ENCODE measurements at places on chromosomes 12 and 14. TPM values are rescaled to one million over a fixed set of nuclear protein-coding genes. Genes with fewer than 3 reads are reported as not detected.

DNA sequence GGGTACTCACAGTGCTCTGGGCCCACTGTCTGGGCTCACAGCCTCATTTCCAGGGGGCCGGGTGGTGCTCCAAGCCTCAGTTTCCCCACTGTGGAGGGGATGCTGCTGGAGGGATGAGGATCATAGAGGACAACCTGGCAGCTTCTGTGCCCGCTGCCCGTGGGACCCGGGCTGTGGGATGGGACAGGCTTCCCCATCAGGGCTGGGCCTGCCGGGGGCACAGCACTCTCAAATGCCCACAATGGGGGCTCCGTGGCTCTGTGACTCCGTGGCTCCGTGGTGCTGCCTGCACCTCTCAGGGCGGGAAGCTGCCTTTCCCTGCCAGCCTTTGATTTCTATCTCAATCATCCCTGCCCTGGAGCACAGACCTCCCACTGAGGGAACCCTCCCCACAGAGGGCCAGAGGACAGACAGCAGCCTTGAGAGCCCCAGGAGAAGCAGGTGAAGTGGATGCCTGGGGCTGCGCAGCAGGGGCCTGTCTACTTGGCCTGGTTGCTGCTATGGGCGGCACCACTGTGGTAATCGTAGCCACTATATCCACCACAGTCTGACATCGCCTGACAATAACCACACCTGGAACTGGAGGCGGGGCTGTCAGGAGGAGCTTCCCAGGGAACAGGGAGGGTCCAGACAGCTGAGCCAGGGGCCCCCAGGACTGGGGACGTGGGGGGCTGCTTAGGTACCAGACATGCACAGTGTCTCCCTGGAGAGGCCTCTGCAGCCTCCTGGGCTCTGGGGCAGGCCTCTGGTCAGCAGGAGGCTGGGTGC lies 375.9 kb downstream of the TMEM121 start:
- no peak for DNase-seq

DNA sequence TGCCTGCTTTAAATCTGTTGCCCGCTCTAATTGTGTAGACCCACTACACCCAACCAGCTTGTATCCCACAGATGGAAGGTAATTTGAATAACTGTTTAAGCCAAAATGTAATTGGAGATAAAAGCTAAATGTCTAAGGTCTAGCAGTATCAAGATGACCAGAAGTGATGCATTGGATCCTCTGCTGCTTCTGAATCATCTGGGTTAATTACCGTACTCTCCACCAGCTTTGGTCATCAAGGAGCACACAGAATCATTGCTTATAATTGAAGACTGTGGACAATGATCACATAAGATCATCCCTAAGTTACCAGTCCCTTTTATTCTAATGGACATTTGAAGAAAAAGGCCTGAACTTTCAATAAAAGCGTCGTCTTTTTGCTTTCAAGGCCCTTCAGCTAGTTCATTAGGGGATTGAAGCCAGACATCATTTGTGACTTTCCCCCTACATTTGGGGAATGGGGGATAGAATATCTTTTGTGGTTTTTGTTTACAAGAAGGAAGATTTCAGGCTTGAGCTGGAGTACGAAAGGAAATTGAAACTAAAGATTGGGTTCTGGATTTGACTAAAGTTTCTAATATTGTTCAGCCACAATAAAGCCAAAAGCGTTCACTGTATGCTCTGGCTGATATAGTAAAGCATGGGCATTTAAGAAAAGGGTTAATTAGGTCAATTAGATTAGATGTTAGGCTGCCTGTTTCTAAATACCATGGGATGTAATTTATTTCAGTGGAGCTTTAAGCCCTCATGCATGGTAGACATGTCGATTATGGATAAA lies 123.2 kb downstream of the CHST11 start:
- DNase-seq, result no peak

DNA sequence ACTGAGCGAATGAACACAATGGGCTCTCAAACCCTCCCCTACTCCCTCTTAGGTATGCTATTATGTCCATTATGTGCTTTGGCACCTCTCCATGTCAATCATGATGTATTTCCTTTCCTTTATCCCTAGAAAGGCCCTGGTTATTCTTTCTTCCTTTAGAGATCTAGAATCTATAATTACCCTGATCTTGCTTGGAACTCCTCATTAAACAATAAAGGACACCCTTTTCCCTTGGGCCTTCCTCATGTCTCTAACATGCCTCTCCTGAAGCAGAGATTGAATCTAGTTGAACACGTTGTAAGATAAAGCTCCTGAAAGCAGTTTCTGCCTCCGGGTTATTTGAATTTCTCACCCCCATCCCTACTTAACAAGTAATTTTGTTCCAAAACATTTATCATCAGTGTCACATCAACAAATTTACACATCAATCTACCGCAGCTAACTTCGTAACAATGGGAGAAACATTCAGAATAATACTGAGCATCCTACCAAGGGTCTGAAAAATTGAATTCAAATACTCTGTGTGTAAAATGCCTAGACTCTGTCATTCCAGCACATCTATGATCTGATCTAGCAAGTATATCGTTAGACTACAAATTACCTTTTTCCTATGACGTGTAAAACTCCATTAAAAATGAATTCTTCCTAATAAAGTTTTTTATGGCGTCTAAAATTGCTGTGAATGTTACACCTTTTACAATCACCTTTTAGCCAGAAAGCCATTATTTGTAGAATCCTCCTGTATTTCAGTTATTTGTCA lies 5.4 kb downstream of the USP44 start:
- DNase-seq, result peak; percentile 69

GRCh38 chr14:100056431-100056830 lies 8.8 kb upstream of the EVL start:
- peak; percentile 51 for DNase-seq

- peak; percentile 96 for DNase-seq
Observed at GRCh38 chr12:68406134-68406576, 74.0 kb upstream of the MDM1 start.

- no peak for DNase-seq
Observed at GRCh38 chr12:42903736-42904135, 314.2 kb upstream of the PRICKLE1 start.

DNA sequence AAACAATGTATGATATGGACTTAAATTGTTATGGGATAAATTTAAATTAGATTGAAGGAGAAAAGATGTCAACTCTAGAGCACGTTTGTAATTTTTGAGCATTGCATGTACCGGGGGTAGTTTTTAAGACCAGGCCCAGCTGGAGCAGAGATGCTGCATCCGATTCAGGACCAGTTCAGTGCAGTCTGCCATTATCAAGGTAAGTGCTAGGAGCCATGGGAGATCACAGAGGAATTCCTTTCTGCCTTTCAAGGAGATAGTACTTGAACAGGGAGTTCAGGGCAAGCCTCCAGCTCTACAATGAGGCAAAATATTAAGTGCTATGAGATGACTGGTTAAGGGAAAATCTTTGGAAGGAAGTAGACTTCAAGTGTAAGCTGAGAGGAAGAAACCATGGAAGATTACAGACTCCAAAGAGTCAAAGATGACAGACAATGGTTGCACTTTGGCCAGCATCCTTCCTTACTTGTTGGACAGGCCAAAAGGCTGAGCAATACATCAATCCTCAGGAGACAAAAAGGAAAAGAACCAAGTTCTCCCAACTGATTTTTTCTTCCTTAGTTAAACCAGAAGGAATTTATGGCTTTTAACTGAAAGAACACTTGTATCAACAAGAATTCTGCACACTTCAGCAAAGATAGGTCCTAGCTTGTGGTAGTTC lies 113.2 kb upstream of the HIF1A start:
- no peak for DNase-seq

DNA sequence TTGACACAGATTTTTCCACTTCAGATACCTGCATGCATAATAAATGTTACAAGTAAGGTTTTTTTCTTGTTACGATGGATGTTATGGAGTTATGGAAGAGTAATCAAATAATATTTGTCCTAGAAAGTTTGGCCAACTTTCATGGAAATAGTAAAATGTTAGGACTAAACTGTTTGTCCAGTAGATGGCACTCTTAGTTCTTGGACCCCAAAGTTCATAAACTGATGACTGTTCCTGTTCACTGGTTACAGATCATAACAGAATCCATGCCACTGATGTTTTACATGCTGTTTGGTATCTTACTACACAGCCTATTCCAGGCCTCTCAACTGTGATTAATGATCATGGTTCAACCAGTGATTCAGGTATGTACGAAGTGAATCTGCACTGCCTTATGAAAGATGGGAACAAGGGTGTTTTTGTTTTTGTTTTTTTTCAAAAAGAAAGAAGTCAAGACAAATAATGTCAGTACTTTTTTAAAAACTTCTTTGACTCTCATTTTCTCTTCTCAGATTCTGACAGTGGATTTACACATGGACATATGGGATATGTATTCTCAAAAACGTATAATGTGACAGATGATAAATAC lies 48.8 kb upstream of the SLCO1C1 start:
- DNase-seq, result peak; percentile 58

TAS2R46 gene
- 0.14 TPM for polyA plus RNA-seq

DNA sequence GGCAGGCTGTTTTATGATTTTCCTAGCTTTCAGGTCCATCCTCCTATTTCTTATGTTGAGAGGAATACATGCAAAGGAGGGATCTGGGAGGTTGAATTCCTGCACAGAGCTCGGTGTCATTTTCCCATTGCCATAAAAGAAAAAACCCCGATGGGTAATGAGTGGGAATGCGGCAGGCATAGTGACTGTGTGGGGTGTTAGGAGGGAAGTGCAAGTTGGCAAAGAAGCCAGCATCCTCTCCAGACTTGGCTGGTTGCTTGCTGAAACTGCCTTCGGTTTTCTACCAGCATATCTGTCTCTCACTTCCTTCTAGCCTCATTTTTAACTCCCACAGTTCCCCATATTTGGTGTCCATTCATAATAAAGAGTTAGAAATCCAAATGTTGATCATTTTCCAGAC lies 1046.1 kb downstream of the SLC6A15 start:
- no peak for DNase-seq

DNA sequence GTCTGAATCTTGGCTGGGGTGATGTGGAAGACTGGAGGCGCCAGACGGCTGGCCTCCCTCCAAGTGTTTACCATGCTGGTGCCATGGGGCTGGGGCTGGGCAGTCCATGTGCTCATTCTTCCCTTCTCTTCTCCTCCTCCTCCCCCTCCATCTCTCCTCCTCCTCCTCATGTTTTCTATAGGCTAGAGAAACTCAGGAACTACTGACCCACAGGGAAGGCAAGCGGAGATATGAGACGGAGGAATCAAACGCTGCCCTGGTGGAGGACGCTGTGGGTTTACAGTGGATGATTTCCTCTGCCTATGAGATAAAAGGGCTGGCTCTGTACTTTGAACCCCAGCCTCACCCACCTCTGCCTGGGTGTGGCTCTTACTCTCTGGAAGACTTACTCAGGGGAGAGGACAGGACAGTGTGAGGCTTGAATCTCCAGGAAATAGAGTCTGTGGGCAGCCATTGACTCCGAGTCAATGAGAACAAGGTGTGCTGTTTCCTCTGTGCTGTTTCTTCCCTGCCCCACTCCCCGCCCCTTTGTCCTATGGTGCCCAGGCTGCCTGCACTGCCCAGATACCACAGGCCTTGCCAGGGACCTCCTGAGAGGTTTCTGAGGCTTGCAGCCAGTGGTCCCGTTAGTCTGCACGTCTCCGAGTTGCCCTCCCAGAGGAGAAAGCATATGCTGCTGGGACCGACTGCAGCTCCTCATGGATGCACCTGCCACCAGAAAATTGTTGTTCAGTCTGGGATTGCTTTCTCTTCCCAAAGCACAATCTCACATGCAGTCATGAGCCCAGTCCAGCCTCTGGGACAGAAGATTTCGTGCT lies 132.6 kb upstream of the ARHGAP5 start:
- DNase-seq, result no peak

CISTR gene
- polyA plus RNA-seq, result not detected

PLEKHG7 gene
- polyA plus RNA-seq, result not detected

DNA sequence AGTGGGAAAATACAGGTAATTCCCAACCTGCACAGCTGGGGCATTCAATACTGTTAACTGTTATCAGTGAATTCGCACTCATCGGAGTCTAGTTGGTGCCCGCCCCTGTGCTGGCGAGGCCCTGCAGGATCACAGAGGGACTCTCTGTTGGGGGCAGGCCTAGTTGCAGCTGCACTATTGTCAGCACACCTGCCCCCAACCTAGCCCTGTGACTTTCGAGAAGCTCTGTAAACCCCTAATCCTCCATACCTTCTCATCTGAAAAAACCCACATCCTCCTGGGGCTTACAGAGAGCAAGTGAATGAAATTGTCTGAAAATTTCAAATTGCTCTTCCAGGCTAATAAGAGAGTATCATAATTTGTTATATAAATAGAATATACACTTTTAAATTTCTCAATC lies 132.2 kb upstream of the NUDT4 start:
- no peak for DNase-seq

DNA sequence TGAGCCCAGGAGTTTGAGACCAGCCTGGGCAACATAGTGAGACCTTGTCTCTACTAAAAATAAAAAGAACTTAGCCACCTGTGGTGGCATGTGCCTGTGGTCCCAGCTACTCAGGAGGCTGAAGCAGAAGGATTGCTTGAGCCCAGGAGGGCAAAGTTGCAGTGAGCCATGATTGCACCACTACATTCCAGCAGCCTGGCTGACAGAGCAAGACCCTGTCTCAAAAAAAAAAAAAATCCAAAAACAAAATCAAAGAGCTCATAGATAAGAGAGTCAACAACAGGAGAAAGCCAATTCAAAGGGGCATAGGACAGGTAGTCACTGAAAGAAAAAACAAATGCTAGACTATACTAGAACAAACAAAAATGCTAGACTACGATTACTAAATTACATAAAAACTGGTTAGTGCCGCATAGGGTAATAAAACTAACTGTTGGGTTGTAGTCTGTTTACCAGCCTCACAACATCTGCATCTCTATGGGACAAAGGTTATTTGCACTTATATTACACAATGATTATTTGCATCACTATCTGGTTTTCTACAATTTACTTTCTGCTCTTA lies 16.6 kb upstream of the EEA1 start:
- no peak for DNase-seq

DNA sequence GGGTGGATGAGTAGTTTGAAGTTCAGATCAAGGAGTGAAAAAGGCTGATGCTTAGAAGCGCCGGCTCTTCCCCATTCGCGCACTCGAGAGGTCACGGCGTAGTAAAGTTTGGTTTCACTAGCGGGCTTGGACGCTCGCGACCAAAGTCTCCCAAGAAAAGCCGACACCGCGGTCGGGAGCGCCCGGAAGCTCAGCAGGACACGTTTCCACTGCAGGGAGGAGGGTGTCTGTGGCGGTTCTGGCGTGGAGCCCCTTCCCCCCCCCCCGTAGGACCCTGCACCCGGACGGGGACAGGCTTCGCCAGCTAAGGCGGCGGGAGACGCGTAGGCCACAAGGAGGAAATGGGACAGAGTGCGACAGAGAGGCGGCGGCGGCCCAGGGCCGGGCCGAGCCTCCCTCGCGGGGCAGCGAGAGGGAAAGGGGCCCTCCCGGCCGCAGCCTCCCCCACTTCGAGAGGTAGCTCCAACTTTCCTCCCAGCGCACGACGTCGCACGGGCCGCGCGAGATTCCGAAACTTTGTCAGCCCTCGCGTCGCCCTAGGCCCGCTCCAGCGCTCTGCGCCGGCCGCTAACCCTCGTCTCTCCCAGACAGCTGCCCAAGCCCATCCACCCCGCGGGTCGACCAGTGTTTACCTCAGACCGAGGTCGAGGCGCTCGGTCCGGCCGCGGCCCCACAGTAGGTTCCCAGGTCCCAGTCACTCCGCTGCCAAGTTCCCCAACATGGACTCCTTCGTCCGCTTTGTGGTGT lies 480 bp downstream of the SCAF11 start:
- peak; percentile 55 for DNase-seq

INHBC gene
- polyA plus RNA-seq, result not detected

- no peak for DNase-seq
Observed at GRCh38 chr14:71348394-71348793, 441.1 kb downstream of the PCNX1 start.

OVCH1 gene
- 0.01 TPM for polyA plus RNA-seq

VPS29 gene
- polyA plus RNA-seq, result 111 TPM

ACOT6 gene
- polyA plus RNA-seq, result not detected

GRCh38 chr12:108704527-108704926 lies 26.8 kb downstream of the CORO1C start:
- DNase-seq, result no peak

- DNase-seq, result no peak
Observed at GRCh38 chr12:101581190-101581589, 13.6 kb upstream of the MYBPC1 start.

All from endothelial cell of umbilical vein (primary cell).